ENCODE measurements at places on chromosomes 11 and 22.

GRCh38 chr11:34909955-34910354, 6.2 kb downstream of the APIP start:
- DNase-seq = no peak

DNA sequence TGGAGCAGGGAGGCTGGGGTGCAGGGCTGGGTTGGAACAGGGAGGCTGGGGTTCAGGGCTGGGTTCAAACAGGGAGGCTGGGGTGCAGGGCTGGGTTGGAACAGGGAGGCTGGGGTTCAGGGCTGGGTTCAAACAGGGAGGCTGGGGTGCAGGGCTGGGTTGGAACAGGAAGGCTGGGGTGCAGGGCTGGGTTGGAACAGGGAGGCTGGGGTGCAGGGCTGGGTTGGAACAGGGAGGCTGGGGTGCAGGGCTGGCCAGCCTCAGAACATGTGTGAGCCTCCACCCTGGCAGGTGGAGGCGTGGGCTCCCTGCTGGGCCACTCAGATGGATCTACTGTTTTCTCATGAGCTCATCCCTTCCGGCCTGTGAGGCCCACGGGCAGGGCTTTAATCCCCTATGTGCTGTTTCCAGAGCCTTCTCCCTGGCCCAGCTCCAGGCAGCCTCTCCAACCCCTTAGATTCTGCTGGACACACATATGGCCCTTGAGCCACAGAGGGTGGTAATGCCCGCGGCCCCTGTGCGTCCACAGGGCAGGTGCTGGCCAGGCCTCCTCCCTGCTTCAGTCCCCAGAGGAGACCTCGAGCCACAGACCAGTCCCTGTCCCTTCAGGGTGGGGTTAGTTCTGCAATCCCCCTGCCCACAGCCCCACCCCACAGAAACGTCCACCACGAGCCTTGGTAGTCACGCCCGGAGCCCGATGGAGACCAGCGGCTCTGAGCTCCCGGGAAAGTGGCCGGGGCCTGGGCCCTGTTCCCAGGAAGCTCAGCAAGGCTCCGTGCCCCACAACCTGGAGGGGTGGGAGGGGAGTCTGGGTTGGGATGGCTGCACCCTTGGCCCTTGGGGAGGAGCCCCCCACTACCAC, 197.9 kb downstream of the BRD1 start:
- DNase-seq = no peak

DNA sequence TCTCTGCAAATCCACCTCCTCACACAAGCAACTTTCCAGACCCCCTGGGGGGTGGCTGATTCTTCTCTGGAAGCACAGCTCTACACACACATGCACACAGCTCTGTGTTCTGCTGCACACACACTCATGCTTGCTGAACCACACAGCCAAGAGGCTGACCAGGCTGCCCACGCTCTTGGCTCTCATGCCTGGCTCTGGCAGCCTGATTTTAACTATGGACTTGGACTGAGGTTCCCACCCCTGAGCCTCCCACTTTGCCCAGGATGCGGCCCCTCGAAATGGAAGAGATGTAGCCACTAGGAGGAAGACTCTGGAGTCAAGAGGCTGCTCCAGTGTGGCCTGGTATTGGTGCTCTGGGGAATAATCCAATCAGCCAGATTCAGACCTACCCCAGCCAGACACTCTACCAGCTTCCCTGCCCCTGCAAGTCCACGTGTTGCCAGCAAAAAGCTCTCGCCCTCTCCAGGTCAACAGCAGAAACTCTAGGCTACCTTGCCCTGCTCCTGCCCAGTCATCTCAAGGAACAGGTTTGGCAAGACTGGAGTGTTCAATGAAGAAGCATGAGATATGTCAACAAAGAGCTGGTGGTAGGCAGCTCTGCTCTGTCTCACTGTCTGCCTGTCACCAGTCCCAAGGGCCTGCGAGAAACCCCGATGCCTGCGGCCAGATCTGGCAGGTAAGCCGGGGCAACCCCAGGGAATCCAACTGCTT, 8.8 kb upstream of the CASTOR1 start:
- DNase-seq = no peak

DNA sequence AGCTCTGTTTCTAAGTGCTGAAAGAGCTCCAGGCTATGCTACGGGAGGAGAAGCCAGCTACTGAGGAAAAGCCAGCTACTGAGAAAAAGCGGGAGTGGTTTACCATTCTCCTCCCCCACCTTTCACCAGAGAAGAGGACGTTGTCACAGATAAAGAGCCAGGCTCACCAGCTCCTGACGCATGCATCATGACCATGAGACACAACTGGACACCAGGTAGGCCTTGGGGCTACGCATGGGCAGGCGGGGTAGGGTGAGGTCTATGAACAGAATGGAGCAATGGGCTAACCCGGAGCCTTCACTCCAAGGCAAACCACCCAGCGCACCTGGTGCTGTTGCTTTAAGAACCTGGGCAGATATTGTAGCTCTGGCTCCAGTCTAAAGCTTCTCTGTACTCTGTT, 1.1 kb downstream of the IL18BP start:
- DNase-seq = no peak

DNA sequence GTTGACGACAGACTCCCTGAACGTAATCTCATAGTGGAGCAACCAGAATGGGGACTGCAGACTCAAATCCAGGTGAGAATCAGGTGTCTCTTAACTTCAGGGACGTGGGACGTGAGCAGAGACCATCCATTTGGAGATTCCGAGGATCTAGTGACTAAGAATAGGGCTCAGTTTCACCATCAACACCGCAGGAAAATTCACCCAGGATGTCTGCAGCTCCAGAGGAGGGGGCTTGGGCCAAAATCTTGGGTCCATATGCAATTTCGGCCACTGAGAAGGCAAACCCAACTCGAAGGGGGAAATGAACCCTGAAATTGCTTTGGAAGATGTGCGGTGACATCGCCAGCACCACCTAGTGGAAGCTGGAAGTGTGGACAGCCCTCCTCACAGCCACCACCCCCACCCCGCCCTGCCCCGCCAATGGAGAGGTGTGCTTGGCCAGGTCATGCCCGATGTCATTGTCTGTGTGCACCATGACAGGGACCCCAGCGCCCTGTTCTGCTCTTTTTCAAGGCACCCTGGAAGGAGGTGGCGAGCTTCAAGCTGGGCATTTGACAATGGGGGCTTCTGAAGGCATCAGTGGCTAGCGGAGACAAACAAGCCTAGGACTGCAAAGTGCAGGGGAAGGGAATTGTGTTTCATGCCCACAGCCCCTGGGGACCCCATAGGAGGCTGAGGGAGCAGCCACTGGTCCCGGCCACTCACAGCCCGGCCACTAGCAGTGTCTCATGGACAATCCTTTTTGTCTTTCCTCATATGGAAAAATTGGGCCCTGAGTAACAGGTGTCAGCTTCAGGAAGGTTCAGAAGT, 24.8 kb downstream of the APOL1 start:
- peak; percentile 73 for DNase-seq

DNA sequence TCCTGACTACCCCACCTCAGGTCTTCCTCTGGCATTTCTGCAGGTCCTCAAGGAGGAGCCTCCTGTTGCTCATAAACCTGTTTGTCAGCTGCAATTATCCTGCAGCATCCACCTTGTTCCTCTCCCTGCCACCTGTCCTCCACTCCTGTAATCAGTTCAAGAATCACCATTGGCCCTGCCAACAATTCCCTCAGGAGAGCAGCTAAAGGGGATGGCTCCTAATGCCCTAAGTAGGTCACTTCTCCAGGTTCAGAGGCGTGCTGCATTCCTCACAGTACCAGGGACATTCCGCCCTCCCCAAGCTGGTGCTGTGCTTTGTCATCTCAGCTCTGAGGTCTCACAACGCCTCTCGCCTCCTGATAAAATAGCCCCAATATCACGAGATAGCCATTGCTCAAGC, 2.1 kb downstream of the CLDN25 start:
- DNase-seq = peak; percentile 30

GRCh38 chr22:23904573-23905254, 10.5 kb downstream of the MIF start:
- no peak for DNase-seq

DNA sequence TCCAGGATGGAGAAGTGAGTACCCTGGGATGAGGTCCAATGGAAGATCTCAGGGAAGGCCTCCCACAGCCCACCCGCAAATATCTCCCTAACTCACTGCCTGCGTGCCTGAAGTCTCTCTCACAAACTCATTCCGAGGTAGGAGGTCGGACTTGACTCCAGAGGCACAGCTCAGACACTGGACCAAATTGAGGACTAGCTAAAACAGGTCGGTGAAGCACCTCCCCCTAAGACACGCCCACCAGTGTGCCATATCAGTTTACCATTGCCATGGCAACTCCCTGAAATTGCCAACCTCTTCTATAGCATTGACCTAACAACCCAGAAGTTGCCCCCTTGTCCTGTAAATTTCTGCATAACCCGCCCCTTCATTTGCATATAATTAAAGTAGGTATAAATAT, 17.5 kb downstream of the RPL3 start:
- no peak for DNase-seq

DNA sequence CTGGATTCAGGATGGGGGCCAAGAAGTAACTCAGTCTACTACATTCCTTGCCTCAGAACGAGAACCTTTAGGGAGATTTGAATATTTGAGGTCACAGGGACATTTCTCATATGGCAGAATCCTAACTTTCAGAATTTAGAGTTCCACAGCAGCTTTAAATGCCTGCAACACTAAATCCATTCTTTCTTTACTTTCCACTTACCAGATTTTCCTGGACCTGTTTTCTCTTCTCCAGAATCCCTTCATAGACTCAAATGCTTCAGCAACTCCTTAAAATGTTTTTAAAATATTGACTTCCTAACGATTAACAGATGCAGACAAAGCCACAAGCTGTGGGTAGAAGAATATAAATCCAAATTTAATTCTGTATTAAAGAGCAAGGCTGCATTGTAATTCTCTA, 63.1 kb downstream of the PRSS23 start:
- no peak for DNase-seq

- DNase-seq = peak; percentile 10
Measured at GRCh38 chr11:104956528-104956927, 11.8 kb downstream of the CASP4 start.

GRCh38 chr11:66363805-66364535, 7.6 kb downstream of the SLC29A2 start:
- DNase-seq = peak; percentile 27

DNA sequence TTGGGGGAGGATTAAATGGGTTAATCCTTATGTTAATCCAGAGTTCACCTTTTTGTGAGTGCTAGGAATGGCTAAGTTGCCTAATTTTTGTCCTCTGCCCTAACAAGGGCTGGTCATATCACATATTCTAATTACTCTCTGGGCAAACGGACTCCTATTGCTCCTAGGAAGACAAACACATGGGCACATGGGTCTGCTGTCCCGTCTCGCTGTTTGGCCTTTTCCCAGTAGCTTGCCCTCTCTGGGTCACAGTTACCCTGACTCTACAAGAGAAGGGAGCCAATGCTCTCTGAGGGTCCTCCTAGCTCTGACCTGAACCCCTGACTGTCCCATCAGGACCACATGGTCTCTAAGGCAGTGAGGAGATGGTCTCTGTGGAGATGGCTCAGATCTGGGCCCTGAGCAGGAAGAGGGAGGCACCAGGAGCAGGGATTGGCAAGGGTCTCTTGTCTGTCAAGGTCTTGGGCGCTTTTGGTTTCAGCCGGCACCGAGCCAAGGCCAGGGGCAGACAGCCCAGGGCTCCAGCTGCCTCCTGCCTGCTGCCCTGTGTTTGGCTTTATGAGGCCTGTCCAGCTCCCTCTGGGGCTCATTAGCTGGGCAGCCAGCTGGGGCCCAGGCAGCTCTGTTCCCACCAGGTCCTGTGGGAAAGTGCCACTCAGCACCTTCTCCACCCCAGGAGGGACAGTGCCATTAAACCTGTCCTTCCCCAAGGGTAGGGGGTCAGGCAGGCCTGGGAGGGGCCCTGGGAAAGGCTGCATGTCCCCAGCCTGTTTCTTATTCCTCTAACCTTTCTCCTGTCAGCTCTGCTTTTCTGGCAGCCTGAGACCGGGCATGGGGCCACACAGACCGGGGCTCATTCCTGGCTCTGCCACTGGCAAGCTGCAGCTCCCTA, 559.9 kb downstream of the MN1 start:
- peak; percentile 64 for DNase-seq

GRCh38 chr11:9962722-9963121, 298.8 kb downstream of the SWAP70 start:
- no peak for DNase-seq

- DNase-seq = peak; percentile 10
Measured at GRCh38 chr22:32949391-32950173, 108.6 kb downstream of the SYN3 start.

- no peak for DNase-seq
Measured at GRCh38 chr11:47529951-47530350, 23.0 kb downstream of the CELF1 start.

DNA sequence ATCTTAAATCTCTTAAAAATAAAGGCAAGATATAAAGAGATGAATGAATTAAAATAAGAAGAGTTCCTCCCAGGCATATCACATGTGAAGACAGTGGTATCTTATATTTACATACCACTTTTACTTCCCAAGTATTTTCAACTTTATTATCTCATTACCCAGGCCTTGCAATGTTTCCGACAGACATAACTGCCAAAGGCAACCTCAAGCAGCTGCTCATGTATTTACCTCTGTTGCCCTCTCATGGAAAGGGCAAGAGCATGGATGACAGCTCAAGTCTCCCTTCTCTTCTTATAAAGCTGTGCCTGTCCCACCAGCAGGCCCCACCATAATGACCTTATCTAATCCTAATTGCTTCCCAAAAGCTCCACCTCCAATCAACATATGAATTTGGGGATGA, 894.2 kb downstream of the NTM start:
- DNase-seq = no peak

GRCh38 chr11:122424636-122425035, 230.9 kb upstream of the UBASH3B start:
- no peak for DNase-seq

DNA sequence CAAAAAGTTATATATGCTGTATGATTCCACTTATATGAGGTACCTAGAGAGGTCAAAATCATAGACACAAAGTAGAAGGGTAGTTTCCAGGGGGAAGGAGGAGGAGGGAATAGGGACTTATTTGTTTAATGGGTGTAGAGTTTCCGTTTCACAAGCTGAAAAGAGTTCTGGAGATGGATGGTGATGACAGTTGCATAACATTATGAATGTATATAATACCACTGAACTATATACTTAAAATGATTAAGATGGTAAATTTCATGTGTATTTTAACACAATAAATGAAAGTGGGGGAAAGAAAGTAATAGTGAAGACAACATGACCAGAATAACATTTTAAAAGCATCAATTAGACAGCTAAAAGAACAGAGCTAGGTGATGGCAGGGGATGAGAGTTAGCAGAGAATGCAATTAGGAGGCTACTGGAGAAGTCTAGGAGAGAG, 51.2 kb downstream of the MRTFA start:
- no peak for DNase-seq

Measured in cardiac muscle cell (in vitro differentiated cells and primary cell).